ENCODE measurements at places on chromosomes 16 and 17.

DNA sequence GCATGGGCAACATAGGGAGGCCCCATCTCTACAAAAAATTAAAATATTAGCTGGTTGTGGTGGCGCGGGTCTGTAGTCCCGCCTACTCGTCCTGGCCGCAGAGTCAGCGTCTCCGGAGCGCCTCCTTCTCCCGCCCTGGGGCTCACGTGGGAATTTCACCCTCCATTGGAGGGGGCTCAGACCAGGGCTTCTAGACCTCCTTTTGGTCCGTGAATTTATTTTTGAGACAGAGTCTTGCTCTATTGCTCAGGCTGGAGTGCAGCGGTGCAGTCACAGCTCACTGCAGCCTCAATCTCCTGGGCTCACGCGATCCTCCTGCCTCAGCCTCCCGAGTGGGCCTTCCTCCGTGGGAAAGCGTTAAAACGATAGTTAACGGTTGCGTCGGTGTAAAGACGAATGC, 394 bp upstream of the NME4 start:
- no peak for DNase-seq

GRCh38 chr17:36507266-36507665, 20.8 kb downstream of the ZNHIT3 start:
- no peak for DNase-seq

- DNase-seq = no peak
These were observed 156.4 kb downstream of the ZNF18 start for GRCh38 chr17:11840831-11841230.

DNA sequence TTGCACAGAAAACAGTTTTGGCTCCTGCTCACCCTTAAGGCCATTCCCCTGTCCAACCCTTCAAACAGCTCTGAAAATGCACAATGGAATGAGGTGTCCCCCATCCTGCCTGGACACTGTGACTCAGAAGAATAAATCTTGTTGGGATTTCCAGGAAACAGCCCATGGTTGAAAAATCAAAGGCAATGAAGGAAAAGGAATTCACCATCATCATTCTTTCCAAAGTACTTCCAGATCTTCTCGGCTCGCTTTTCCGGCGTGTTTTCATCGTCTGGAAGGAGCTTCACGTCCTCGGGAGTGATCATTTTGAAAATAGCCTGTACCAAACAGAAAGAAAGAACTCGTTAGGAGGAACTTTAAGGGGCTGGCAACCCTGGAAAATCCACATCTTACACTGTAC, 4.3 kb downstream of the RCVRN start:
- no peak for DNase-seq

DNA sequence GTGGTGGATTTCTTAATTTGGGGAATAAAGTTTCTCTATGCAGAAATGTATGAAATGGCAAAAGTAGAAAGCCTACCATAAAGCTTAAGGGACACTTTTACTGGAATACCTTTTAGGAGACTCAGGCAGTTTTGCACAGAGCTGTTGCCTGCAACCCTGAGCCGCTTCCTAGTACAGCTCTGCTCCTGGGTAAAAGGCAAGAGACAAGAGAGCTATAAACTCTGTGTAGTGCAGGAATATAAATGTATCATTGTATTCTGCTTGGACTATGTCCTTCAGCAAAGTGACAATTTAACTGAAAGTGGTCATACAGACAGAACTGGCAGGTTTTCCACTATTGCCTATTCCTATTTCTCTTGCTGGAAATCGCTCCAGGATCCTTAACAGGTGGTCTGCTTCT, 65.3 kb upstream of the MYOCD start:
- no peak for DNase-seq

DNA sequence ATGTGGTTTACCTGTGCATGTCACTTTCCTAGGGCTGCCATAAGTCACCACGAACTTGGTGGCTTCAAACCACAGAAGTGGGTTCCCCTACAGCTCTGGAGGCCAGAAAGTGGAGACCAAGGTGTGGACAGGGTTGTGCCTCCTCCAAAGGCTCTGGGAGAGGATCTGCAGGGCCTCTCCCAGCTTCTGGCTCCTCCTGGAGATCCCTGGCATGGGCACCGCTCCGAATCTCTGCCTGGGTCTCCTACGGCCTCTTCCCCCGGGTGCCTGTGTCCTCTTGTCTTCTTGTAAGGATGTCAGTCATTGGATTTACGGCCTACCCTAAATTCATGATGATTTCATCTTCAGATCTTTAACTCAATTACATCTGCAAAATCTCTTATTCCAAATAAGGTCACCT, 2.5 kb upstream of the SRRM2 start:
- no peak for DNase-seq

Data from HFF-Myc (cell line).